Left hindlimb (tissue), 1 donor: ENCODE measurements at places on chromosomes 13 and 19.

DNA sequence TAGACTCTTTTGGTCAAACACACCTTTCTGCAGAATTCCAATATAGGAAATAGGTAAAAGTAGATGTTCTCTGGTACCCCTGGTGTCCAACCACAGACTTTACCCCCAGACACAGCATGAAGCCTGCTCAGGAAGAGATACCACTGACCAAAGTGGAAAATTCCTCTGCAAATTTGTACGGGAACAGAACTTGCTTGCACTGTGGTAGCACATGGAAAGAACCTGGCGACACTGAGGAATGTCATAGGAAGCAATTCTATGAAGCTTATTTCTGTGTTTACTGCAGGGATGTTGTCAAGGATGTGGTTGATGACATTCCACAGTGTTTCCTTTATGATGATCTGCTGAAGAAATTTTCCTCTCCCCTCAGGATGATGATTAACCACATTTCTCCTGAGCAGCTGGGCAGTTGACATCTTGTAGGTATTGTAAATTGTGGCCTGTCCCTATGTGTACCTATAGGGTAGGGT, 48.9 kb upstream of the TNFSF11 start:
- no peak for DNase-seq

DNA sequence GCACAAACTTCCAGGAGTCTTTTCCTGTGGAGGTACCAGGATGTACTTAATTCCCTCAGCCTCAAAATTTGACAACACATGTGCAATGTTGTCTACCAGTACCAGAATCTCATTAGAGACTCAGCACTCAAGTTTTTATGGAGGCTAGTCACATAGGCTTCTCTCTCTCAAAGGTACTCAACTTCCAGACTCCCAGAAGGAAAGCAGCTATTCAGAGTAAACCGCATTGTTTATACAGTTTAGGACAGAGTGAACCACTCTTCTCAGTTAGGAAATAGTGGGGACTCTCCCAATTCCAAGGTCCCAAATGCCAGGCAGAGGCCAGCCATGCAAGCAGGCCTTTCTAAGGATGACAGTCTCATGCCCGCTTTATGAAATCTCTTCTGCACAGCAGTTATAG, 8.5 kb upstream of the C1QTNF9B start:
- no peak for DNase-seq

DNA sequence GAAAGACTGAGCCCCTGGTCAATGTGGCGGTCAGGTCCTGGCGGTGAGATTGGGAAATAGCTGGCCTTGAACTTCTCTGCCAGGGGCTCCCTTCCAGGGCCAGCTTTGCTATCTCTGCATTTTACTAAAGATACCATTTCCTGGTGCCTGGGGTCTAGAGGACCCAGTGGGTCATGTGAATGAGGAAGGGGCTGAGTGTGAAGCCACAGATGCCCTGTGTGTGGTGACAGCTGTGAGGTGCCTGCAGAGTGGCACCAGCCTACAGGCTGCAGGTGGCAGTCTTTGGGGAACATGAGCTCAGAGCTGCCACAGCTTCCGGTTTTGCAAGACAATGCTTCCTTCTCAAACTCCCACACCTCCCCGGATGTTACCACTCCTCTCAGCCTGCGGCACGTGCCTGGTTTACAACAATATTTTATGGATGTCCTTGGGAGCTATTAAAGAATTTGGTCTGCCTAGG, 5.2 kb upstream of the MLNR start:
- no peak for DNase-seq

DNA sequence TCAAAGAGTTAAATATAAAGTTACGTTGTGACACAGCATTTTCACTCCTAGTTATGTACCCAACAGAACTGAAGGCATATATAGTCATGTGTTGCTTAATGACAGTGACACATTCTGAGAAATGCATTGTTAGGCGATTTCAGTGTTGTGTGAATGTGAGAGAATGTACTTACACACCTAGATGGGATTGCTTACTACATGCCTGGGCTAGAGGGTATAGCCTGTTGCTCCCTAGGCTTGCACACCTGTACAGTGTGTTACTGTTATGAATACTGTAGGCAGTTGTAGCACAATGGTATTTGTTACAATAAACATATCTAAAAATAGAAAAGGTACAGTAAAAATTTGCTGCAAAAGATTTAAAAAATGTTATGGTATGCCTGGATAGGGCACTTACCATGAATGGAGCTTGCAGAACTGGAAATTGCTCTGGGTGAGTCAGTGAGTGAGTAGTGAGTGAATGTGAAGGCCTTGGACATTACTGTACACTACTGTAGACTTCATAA, 89.2 kb downstream of the DHRS12 start:
- DNase-seq, result no peak

- DNase-seq, result no peak
These were observed 7.1 kb upstream of the PDE4C start for GRCh38 chr19:18233224-18233825.

- DNase-seq, result no peak
These were observed 3.0 kb downstream of the MZF1 start for GRCh38 chr19:58569943-58570670.
